NCI-H2107 (cell line): ENCODE measurements at places on chromosomes 6 and 20.

GRCh38 chr6:163687075-163687474 is 272.6 kb downstream of the QKI start:
- DNase-seq = no peak

GRCh38 chr6:40721271-40721952 is 134.2 kb upstream of the LRFN2 start:
- DNase-seq = no peak

- DNase-seq = no peak
These were observed 334.9 kb upstream of the JARID2 start for GRCh38 chr6:14910692-14911547.

GRCh38 chr20:21571841-21572690 is 58.2 kb upstream of the NKX2-2 start:
- DNase-seq = no peak

- DNase-seq = no peak
These were observed 18.7 kb downstream of the ZNF391 start for GRCh38 chr6:27407153-27407814.

DNA sequence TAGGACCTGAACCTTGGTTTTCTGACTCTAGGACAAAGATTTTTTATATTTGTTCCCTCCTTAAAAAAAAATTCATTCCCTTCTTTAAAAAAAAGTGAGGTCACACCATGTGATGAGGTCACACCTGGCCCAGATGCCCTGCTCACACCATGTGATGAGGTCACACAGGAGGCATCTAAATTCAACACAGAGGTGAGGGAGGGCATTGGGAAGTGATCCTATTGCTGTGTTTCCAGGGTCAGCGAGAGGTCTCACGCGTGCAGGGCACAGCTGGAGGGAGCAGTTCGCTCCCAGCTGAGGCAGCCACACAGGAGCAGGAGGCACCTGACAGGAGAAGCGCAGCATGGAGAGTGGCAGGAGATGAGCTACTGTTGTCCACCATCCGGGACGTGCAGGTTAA is 92.5 kb downstream of the SLC22A23 start:
- DNase-seq = no peak

- no peak for DNase-seq
These were observed 65.7 kb downstream of the CARMIL1 start for GRCh38 chr6:25344827-25345226.

- no peak for DNase-seq
These were observed 151.9 kb upstream of the SLC22A16 start for GRCh38 chr6:110628330-110628729.

DNA sequence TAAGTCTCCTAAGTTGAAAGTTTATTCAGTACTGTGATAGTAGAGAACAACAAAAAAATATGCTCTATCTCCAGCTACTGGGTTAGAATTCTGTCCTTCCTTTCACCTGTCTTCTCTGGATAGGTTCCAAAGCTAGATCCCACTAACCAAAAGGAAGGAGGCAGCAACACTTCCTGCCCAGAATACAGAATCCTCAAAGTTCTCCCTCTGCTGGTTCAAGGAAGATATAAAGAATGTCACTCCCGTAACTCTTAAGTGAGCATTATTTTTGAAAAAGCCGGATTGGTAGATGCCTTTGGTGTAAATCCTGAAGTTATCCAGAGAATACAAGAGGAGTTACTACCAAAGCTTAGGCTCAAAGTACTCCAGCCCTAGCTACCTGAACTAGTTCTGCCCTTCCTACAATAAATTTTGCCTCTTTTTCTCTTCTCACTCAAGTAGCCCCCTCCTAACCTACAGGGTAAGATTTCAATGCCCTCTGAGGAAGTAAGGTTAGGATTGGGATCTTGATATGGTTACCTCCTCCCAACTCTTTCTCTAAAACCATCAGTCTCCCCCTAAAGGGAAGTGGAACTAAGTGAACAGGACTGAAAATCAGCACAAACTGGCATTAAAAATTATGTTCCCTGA is 26.0 kb upstream of the CRIP3 start:
- no peak for DNase-seq

DNA sequence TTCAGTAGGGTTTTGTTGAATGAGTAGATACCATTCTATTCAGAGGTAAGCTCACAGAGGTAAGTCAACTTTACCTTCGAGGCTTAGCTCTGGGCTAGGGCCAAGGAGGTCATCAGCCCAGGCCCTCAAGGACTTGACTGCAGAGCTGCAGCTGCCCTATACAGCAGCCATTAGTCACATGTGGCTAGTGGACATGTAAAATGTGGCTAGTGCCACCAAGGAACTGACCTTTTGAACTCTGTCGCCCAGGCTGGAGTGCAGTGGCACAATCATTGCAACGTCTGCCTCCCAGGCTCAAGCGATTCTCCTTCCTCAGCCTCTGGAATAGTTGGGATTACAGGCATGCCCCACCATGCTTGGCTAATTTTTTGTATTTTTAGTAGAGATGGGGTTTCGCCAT is 47.9 kb upstream of the EPB41L1 start:
- DNase-seq = no peak

- DNase-seq = no peak
These were observed 78.8 kb downstream of the PTCHD4 start for GRCh38 chr6:48032151-48032550.
